ENCODE measurements at places on chromosomes 3 and 15.

DNA sequence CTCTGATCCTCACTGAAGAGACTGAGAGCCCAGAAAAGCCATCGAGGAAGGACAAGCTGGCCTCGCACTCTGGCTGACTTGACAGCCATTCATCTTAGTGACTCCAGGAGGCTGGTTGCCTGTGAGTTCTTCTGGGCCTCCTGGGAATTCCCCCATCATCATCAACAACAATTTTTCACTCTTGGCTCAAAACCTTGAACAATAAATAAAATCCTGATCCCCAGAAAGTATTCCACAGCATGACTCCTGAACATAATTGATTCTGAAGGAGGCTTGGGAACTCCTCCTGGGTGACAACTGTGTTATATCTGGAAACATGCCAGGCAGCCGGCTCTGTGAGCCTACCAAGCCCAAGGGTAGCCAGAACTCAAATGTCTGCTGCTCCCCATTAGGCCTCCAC lies 188.6 kb downstream of the SHQ1 start:
- no peak for DNase-seq

DNA sequence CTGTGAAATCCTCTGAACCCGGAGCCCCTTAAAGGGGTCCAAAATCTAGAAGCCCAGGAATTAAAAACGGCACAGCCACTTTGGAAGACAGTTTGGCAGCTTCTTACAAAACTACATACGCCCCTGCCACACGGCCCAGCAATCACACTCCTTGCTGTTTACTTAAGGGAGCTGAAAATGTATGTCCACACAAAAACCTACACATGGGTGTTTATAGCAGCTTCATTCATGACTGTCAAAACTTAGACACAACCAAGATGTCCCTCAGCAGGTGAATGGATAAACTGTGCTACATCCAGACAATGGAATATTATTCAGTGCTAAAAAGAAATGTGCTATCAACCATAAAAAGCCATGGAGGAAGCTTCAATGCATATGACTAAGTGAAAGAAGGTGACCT lies 162.5 kb downstream of the NUP210 start:
- DNase-seq: no peak

DNA sequence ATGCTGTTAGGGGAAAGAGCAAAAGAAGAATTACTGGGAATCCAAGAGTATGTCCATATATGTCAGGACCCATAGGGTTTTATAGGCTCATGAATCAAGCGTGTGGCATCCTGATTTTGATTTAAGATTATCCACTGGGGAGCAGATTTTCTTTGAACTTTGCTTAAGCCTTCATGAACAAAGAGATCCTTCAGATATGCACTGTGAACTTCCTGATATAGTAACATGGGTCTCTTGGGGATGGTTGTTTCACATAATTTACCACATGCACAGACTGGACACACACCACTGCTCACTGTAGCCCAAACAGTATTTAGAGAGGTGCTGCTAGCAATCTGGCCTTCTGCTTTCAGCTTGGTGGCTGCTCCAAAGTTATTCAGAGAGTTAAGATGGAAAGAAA lies 200.9 kb upstream of the ZPLD1 start:
- DNase-seq: no peak

GRCh38 chr15:23860290-23861245 lies 173.5 kb upstream of the NDN start:
- no peak for DNase-seq

GRCh38 chr3:177131927-177132636 lies 65.2 kb downstream of the TBL1XR1 start:
- DNase-seq: no peak

DNA sequence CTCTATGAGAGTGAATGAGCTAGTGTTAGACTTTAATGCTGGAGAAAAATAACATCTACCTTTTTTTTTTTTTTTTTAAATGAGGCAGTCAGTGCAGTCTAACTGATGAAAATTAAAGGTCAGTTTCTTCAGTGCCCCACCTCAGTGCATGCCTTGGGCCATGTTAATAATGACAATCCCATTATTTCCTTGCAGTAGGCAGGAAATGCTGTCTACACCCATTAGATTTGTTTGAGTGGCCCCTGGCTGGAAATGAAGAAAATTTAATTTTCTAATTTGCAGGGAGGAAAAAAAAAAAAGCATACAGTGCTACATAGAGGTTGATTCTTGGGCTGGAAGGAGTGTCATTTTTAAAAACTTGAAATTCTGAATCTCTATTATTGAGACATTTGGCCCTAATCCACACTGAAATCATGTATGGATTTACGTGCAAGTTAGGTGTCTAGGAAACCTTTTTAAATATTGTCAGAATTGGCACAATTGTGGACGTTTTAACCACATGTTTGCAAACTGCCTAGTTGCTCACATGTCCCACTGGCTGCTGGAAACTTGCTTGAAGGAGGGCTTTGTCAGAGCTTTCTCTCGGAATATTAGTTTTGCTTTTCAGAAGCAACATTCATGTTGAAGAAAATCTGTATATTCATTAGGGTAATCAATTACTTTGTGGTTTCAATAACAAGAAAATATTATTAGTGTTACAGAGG lies 18.4 kb downstream of the FNDC3B start:
- DNase-seq: no peak

- DNase-seq: no peak
Observed at GRCh38 chr15:38861108-38861507, 296.5 kb upstream of the RASGRP1 start.

DNA sequence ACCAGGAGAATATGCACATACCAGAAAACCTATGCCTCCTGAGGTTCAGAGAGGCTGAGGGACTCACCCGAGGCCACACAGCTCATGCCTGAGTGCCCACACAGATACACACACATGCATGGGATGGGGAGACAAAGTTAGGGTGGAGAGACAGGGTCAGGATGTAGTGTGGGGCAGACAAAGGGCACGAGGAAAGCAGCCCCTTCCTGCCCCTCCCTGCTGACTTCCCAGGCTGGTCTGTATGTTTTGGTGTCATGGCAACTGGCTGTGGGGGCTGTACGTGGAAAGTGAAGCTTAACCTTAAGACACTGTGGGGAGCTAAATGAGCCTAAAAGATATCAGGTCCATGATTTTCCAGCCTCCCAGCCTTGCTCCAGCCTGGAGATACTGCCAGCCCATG lies 57.8 kb downstream of the EPHB3 start:
- DNase-seq: no peak

DNA sequence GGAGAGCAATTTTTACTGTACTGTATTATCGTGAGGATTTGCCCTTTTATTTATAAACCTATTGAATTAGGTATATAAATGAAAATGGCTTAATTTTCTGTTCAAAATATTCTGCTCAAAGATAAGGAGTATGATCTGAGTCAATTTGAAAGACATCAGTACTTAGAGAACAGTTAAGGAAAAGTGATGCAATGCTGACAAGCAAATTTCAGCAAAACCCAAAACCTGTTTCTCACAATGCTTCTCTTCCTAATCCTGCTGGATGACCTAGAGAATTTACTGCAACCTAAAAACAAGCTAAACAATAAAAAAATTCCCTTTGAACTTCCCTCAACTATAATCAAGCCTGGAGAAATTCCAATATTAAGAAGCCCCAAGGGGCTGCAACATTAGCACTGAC lies 82.7 kb downstream of the RFX7 start:
- DNase-seq: no peak

DNA sequence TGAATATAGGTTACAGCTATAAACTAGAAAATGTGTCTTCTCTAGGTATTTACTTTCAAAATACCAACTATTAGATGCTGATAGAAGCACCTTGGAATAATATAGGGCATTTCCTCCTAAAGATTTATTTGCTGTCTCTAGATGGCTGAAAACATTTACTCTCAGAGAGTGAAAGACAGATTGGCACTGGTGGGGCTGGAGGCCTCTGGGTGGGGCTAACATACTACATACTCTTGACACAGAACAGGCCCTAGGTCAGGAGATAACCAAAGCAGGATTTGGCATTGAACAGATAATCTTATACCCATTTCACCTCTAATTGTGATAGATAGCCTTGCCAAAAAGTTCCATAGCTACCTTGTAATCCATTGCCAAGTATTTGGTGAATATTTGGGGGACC lies 253.3 kb upstream of the TBC1D5 start:
- no peak for DNase-seq

- no peak for DNase-seq
Observed at GRCh38 chr3:176867681-176868663, 329.3 kb downstream of the TBL1XR1 start.

- DNase-seq: no peak
Observed at GRCh38 chr15:87213626-87214025, 1042.9 kb downstream of the NTRK3 start.

GRCh38 chr15:70474471-70475406 lies 288.6 kb downstream of the UACA start:
- no peak for DNase-seq

- no peak for DNase-seq
Observed at GRCh38 chr15:39267685-39268084, 313.2 kb upstream of the THBS1 start.

DNA sequence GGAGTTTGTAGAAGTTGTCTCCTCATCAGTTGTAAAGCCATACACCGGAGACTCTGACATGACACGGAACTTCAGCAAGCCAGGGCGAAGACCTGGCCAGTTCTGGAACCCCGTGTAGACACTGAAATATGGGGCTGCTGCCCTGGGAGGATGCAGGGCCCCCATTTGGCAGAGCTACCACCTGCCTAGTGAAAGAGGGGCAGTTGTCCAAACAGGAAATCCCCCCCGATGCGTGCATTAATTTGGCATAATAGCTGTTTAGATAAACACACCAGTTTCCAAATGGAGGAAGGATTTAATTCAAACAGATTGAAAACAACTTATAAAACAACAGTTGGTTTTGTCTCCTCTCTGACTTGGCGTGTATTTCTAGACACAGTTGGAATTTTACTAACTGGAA lies 357.2 kb downstream of the GABRG3 start:
- no peak for DNase-seq

GRCh38 chr15:60795889-60796288 lies 316.9 kb upstream of the ICE2 start:
- DNase-seq: no peak

DNA sequence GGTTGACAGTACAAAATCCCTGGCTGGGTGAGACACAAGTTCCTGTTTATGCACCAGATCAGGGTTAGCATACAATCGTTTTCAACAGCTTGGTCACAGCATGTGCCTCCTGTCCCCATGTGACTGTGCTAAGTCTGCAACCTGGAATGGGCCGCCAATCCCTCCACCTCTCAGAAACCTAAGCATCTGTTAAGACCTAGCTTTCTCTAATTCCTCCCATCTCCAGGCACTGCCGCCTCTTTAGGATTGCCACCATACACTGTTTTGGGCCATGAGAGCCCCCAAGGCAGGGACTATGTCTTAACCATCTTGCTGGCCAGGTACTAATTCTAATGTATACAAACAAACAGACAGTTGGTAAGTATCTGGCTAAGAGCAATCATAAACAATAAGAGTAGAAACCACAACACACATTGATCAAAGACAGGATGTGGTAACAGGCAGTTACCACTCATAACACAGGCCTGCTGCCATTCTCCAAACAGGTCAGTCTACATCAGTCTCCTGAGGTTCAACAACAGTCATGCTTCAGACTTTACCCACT lies 25.6 kb downstream of the SEC22C start:
- no peak for DNase-seq

DNA sequence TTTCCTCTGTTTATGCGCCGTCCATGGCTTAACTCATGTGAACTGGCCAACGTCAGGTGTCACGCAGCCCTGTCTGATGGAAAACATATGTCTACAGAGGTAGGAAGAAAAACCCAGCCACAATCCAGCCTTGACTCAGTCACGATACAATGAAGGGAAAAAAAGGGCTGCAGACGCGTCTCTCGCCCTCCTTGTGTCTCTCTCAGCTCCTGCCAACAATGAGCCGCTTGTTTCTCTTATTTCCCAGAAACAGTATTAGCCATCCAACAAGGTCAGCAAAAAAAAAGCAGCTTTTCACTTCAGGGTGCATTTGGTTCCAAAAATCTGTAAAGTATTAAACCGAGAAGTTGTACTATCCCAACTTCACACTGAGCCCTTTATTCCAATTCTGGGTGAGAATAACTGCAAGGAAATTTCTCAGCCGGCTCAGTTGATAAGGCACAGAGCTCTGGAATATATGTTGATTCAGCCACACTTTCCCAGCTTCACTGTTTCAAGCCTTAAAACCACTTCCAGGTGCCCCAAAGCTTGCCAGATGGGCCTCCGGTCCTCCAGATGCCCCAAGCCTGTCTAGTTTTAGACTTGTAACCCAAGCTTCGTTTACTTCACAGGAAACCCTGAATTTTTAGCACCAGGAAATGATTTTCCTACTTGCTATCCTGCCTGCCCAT lies 79.4 kb downstream of the TM4SF4 start:
- DNase-seq: no peak

- DNase-seq: no peak
Observed at GRCh38 chr3:158735296-158736033, 3.2 kb upstream of the RARRES1 start.

- no peak for DNase-seq
Observed at GRCh38 chr3:147369661-147370123, 36.7 kb downstream of the ZIC4 start.

DNA sequence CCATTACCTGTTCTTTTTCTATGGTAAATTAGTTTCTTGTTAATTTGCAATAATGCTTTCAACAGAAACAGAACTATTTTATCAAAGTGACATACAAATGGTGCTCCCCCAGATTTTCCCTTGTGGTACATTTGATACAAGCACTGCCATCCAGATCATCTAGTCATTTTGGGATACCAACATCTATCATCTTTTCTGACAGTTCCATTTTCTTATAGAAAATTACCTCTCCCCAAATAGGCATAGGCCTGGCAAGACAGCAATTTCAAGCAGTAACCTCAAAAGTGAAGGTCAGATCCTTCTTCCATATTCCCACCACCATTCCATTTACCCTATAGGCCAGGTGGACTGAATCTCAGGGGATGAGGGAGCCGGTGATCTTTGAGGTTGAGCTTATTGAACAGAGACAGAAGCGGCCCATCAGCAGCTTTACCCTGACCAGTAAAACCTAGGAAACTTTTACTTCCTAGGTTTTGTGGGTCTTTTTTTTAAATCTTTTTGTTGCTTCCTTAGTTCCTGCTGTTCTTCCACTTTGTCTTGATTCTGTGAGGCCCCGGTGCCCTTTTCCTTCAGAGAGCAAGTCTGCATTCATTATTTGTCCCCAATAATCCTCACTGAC lies 3.1 kb upstream of the PLD1 start:
- no peak for DNase-seq

- no peak for DNase-seq
Observed at GRCh38 chr3:33665294-33665693, 52.8 kb downstream of the CLASP2 start.
